ENCODE measurements at places on chromosomes 5 and 9.
A peak's percentile ranks its signal among the peaks of the same experiment; 100 is the strongest.

DNA sequence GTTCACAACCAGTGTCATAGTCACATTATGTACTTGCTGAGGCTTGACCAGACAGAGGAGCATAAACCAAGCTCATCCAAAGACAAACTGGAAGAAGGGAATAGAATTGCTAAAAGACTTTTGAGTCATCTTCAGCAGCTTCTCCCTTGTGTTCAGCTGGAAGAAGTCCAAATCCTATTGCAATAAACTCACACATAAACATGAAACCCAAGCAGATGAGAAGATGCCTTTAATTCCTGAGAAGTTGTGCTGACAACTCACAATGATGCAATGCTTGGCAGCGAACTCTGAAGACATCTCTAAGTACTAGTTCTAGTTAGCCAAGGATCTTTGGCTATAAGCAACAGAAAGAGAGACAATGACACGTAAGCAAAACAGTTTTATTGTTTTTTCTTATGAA, 642.1 kb downstream of the KCTD16 start:
- DNase-seq: no peak

- DNase-seq: no peak
These were observed 89.9 kb downstream of the MAPKAP1 start for GRCh38 chr9:125617087-125617486.

- DNase-seq: no peak
These were observed 165.7 kb upstream of the IRX1 start for GRCh38 chr5:3429962-3430361.

DNA sequence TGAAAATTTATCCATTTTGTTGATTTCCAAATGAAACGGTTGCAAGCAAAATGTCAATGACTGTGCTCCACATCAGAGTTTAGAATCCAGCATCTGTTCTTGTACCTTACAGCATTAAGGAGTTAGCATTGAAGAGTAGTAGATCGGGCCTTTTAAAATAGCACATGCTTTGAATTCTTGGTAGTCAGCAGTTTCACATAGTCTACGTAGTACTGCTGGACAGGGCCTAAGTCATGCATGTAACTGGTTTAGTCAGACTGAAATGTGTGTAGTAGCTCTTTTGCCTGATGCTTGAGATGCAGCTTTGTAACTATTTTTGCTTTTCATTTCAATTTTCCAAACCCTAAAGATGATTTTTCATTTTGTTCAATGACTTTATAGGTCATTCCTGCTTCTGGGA, 19.8 kb downstream of the LECT2 start:
- DNase-seq: no peak

DNA sequence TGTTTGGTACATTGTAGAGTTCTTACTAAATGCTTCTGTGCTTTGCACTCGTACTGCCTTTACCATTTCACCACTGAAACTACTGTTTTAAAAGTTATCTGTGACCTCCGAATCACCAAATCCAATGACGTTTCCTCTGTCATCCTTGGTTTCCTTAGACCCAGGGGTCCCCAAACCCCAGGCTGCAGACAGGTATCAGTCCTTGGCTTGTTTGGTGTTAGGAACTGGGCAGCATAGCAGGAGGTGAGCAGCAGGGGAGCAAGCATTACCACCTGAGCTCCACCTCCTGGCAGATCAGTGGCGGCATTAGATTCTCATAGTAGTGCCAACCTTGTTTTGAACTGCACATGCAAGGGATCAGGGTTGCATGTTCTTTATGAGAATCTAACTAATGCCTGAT, 26.8 kb upstream of the APC start:
- DNase-seq: no peak

- no peak for DNase-seq
These were observed 347.2 kb upstream of the MEF2C start for GRCh38 chr5:89230178-89230577.

GRCh38 chr9:124218438-124218982, 39.2 kb upstream of the NEK6 start:
- DNase-seq: peak; percentile 12

DNA sequence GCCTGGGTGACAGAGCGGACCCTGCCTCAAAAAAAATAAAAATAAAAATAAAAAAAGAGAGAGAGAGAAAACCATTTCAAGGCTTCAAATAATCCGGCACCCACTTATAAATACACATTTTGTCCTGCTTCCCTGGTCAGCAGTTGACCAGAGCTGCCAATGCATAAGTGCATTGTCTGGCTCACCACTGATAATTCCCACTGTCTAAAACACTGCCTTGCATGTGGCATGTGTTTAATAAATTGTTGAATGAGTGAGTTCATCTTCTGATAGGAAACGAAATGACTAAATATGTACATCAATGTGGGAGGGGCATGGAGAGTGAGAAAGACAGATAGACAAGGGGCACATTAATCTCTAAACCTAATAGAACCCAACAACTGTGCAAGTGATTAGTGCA, 42.9 kb downstream of the MEGF10 start:
- no peak for DNase-seq

DNA sequence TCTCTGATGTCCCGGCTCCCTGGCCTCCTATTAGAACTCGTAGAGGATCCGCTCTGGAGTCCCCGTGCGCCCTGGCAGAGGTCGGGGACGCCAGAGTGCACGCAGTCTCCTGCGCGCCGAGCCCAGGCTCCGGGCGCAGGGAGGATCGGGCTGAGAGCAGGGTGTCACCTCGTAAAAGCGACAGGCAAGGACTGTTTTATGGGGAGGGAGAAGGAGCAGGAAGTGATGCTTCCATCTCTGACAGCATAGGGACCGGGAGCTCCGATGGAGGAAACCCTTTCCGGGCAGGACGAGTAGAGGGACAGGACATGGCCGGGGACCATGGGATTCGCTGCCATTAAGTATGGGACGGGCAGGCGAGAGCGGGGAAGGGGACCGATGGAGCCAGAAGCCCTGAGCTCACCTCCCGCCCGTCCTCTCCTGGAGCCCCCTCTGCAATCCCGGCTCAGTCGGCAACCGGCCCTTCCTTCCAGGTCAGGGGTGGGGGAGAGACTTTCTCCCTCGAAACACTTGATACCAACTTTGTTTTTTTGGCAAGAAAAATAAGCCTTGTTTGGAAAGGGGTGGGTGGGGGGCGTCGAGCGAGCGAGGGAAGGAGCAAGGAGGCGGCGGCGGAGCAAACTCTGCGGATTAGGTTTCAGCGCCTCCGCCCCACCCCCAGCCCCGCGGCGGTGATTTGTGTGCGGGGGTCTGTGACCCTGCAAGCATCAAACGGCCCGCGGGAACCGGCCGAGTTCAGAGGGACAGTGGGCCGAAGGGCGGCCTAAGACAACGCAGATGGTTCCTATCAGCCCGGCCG, 12.6 kb downstream of the LMX1B start:
- DNase-seq: no peak

- no peak for DNase-seq
These were observed 334.4 kb downstream of the KCTD16 start for GRCh38 chr5:144504929-144505577.

- DNase-seq: no peak
These were observed 427.1 kb upstream of the CHD1 start for GRCh38 chr5:99355881-99356280.

- DNase-seq: no peak
These were observed 10.2 kb upstream of the SFXN1 start for GRCh38 chr5:175467983-175468690.

GRCh38 chr9:97808972-97809371, 44.1 kb upstream of the FOXE1 start:
- DNase-seq: no peak

- no peak for DNase-seq
These were observed 419.7 kb downstream of the CDH10 start for GRCh38 chr5:24225051-24225450.

DNA sequence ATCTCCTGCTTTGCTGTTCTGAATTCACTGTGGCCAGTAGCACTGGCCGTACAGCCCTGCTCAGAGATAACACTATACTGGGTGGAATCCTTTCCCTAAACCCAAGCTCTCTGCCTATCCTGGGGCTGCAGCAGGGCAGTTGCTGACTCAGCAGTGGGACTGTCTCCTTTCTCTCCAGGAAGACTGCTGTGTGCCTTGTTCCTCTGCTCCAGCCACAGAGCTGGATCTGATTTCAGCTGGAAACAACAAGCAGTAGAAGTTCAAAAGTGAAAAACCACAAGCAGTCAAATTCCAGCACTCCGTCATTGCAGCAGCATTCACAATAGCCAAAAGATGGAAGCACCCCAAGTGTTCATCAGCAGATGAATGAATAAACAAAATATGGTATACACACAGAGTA, 105.0 kb downstream of the FBXL7 start:
- no peak for DNase-seq

GRCh38 chr9:30511666-30512065, 1872.8 kb upstream of the ACO1 start:
- no peak for DNase-seq

DNA sequence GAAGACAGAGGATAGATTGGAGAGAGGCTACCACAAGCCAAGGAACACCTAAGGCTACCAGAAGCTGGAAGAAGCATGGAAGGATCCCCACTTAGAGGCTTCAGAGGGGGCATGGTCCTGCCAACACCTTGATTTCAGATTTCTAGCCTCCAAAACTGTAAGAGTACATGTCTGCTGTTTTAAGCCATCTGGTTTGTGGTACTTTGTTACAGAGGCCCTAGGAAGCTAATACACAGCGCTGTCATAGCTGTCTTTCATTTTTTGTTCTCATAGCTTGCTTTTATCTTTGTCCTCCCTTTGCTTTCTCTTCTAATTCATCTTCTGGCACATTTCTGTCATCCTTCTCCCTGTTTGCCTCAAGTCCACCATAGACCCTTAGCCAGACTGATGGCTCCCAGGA, 104.5 kb downstream of the ATP10B start:
- DNase-seq: no peak

DNA sequence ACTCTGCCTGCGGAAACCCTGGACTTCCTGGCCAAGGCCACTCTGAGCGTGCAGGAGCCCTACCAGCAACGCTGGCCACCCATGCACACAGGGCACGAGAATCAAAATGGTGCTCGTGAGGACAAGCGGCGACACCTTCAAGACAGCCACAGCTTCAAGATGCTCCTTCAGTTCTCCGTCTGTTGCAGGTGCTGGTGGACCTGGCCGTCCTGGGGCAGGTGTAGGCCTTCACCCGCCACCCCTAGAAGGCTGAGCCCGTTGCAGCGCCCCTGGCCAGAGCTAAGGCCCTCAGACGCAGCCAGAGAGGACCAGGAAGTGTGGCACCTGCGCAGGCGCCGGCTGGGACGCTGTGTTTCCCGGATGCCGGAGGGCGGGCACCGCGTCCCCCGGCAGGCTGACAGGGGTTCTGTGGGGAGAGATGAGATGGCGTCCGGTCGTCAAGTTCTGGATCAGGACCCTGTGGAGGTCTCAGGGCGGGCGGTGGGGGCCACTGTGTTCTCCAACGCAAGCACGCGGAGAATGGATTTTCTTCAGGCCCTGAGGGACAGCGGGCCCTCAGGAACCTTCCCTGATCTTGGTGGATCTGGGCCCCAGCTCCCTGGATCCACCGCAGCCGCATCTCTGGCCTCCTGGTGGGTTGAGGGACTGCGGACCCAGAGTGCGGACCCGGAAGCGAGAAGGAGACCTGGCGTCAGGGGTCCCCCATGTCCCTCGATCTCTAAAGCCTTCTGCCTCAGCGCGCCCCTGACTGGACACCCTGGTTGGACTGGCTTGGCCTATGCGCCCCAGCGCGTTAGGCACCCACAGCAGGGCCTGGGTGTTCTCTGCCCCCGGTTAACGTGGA, 1770.8 kb upstream of the CDH9 start:
- DNase-seq: no peak

- DNase-seq: no peak
These were observed 175.1 kb upstream of the PCSK5 start for GRCh38 chr9:75715360-75715759.

GRCh38 chr9:20873240-20873865, 158.1 kb downstream of the HACD4 start:
- no peak for DNase-seq
